ENCODE measurements at places on chromosomes 11 and 22.
A peak's percentile ranks its signal among the peaks of the same experiment; 100 is the strongest.

GRCh38 chr22:28750471-28750881 lies 8.6 kb downstream of the HSCB start:
- no peak for DNase-seq

DNA sequence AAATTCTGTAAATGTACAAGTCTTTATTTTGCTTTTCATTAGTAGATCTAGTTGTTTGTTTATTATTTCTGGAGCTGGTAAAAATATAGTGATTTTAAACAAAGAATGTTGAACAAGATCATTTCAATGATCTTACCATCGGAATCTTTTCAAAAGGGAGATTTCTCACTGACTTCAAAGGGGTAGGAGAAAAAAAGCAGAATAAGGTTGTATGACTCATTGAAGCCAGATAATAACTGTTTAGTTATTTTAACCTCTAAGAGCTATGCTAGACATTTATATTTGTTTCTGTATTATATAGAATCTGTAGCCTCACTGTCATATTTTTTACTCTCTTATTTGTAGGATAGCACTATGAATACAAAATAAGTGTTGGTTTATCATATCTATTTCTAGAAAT lies 8.1 kb upstream of the PDE3B start:
- DNase-seq = no peak

DNA sequence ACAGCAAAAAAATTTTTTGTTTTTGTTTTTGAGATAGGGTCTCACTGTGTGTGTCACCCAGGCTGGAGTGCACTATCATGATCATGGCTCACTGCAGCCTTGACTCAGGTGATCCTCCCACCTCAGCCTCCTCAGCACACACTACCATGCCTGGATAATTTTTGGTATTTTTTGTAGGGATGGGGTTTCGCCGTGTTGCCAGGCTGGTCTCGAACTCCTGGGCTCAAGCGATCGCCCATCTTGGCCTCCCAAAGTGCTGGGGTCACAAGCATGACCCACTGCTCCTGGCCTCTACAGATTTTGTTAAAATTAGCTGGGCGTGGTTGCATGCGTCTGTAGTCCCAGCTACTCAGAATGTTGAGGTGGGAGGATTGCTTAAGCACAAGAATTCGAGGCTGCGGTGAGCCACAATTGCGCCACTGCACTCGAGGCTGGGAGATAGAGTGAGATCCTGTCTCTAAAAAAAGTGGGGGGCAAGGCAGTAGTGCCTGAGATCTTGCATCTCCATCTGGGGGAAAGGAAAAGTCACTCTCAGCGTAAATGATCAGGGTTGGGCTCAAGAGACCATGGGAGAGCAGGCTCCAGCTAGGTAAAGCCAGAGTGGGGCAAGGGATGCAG lies 10.6 kb upstream of the DGKZ start:
- no peak for DNase-seq

DNA sequence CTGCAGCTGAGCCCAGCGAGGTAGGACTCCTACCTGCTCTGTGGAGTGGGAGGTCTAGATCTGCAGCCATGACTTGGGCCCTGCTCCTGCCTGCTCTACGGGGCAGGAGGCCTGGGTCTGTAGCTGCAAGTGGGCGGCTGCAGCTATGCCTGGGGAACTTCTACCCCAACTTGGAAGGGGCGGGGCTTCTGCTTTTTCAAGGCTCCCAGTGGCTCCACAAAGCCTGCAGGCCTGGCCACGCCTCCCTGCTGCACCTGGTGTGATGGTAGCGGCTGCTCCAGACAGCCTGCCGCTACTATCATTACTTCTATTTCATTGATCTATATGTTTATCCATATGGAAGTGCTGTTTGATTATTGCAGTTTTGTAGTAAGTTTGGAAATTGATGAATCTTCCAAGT lies 121.2 kb downstream of the NELL1 start:
- DNase-seq = no peak

DNA sequence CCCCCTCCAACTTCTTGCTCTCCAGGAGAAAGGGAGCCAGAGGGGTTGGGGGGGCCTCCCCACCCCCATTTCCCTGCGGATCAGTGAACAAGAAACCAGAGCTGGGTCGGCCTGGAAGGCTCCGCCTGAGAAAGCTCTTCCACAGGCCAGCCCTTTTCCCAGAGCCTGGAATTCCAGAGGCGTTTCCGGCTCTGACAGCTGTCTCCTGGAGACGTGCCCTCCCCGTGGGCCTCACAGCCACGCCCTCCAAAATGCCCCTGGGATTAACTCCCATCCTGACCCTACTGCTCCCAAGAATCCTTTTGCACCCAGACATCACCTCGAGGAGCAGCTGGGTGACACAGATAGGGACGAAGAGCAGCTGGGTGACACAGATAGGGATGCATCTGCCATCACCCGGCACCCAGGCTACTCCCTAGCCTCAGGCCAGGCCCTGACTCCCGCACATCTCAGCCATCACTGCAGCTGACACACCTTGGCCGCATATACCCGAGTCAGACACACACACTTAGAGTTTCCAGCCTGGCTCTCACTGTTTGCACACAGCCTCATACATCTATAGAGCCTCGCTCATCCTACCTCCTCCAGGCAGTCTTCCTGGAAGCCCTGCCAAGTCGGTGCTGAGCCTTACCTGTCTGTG lies 7.6 kb upstream of the CDC42EP1 start:
- DNase-seq = no peak

DNA sequence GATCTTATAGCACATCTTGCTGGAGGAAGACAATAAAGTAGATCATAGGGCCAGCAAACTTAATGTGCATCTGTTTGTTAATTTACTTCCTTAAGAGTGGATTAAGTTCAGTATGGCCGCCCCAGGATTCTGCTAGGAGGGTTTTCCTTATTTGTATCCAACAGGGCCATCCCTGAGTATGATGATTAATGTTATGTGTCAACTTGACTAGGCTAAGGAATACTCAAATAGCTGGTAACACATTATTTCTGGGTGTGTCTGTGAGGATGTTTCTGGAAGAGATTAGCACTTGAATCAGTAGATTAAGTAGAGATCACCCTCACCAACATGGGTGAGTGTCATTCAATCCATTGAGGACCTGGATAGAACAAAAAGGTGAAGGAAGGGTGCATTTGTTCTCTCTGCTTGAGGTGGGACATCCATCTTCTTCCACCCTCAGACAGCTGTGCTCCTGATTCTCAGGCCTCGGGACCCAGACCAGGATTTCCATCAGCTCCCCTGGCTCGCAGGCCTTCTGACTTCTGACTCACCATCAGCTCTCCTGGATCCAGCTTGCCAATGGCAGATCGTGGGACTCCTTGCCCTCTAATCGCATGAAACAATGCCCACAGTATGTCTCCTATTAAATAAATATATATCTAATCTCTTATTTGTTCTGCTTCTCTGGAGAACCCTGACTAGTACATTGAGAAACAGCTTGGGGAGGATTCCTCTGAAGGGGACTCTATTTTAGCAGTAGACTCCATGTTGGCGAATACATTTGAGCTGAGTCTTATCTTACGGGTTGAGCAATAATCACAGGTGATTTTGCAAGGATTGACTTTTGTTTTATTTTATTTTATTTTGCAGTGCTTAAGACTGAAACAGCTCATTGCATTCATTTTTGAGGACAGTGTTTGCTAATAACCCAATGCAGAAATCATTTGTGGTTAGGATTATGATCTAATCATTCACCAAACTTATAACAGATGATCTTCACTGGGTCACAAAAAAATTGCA lies 9.0 kb upstream of the ZBTB44 start:
- no peak for DNase-seq

DNA sequence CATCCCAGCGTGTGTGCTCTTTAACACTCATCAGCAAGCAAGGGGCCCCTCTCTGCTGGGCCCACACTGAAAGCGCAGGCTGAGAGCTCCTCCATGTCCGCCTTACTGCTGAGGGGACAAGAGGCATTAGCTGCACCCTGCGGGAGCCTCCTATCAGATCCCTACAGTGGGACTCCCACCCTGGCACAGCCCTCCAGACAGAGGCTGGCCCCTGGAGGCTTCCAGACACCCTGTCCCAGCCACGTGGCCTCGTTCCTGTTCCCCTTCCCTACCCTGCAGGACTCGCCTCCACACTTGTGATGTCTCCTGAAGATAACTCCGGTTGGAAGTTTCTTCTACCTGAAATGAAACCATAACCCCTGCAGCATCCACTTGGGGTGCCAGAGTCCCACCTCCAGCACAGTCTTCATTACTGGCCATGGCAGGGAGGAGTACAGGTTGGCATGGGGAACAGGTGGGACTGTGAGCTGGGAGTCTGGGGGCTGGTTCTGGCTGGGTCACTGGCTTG lies 5.0 kb upstream of the SH3BP1 start:
- no peak for DNase-seq

GRCh38 chr11:127059750-127060149 lies 59.2 kb upstream of the KIRREL3 start:
- DNase-seq = no peak

GRCh38 chr11:112128483-112129121 lies 35.3 kb downstream of the IL18 start:
- DNase-seq = no peak

DNA sequence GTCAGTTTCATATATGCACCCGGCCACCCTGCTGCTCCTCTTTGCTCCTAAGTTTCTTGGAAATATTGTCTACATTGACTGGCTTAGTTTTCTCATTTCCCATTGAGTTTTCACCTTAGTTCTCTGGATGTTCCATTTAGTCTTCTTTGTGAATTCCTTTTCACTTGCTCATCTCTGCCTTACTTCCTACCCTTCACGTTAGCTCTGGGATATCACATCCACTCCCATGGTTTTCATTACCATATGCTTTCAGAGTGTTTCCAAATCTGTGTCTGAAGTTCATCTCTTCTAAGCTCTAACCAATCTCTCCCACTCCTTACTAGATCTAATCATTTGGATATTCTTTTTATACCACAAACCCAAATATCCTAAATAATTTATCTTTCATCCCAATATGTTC lies 226.4 kb downstream of the FAM76B start:
- no peak for DNase-seq

- no peak for DNase-seq
Measured at GRCh38 chr11:30540781-30541180, 45.4 kb downstream of the MPPED2 start.

DNA sequence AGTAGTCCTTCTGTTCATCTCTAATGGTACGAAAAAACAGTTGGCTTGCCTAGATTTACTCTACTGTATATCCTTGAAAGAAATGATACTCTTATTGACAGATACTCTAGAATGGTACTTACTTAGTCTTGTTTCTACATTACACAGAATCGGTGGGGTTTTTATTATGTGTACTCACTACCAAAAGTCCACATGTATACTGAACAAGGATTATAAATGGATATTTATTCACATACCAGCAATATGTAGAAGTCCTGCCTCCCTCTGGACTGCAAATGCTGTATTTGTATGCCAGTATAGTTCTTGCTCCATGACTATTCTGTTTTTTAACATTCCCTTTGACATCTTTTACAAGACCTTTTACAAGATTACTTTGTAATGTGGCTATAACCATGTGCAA lies 13.9 kb downstream of the PCF11 start:
- DNase-seq = no peak

DNA sequence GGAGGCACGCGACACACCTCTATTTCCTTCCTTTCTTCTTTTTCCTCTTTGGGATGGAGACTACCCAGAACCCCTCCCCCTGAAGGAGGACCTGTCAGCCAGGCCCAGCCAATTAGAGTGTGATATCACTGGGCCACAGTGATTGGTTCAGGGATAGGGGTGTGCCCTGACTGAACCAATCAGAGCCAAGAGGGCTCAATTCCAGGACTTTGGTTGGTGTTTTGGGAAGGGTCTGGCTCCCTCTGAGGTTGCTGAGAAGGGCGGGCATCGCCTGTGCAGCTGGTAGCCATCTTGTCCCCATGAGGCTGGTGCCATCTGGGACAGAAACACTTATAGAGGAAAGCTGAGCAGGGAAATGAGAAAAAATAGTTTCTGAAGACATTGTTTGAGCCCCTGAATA lies 71.4 kb downstream of the CHST1 start:
- DNase-seq = no peak

- no peak for DNase-seq
Measured at GRCh38 chr22:46591930-46592329, 28.3 kb upstream of the GRAMD4 start.

- peak; percentile 39 for DNase-seq
Measured at GRCh38 chr22:41092847-41093411, 537 bp downstream of the EP300 start.

DNA sequence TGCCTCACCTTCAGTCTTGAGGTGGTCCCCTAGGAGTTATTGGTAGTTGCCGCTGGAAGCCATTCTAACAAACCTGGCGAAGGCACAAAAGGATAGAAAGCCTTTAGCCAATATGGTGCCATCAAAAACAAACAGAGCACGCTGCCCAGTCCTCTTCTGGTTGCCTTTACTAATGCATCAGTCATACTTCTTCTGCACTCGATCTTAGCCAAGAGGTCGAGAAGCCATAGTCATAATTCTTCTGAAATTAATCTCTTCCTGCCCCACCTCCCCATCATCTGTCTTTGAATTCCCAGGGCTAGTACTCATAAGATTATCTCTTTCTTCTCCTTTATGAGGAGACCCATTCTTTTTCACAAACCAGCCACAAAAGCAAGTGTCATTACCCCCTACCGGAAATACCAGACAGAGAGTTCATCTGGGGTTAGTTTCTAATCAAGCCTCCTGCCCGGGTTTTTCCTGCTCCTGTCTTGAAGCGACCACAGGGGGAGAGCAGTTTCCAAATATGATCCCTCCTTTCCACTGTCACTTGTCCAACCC lies 21.4 kb upstream of the EHF start:
- no peak for DNase-seq

DNA sequence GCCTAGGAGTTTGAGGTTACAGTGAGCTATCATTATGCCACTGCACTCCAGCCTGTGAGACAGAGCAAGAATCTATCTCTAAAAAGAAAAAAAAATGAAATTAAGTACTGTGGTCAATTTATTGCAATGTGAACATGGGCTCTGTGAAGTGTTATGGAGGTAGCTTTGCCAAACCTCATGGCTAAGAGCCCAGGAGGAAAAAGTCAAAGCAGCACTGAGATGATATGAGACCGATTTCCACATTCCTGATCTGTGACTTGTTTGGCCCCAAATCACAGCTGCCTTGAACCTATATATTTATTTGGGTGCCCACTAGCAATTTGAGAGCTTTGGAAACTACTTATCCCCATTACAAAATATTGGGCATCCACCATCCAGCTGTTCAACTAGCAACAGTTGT lies 29.8 kb upstream of the TMEM135 start:
- DNase-seq = no peak

All from hematopoietic multipotent progenitor cell (in vitro differentiated cells).